ENCODE measurements at places on chromosomes 5 and 9.

- DNase-seq = no peak
Measured at GRCh38 chr9:108750661-108751215, 105.0 kb downstream of the ACTL7B start.

GRCh38 chr5:10279925-10280720 lies 27.6 kb downstream of the CMBL start:
- no peak for DNase-seq

DNA sequence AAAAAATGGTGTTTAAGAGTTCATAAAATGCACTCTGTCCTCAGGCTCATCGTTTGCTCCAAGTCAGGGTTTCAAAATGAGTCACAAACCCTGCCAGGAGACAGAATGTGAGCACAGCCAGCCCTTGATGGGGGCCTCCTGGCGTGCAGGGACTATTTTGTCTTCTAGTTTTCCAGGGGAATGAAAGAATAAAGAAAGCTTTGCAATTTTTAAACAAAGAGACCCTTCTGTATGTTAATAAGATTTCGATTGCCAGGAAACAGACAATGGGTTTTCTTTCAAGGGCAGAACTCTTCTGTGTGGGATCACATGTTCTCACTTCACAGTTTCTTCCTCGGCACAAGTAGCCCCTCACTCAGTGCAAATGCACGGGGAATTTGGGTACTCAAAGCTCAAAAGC lies 121.4 kb upstream of the C6 start:
- DNase-seq = no peak

- DNase-seq = no peak
Measured at GRCh38 chr9:125427556-125427955, 165.9 kb downstream of the GAPVD1 start.

DNA sequence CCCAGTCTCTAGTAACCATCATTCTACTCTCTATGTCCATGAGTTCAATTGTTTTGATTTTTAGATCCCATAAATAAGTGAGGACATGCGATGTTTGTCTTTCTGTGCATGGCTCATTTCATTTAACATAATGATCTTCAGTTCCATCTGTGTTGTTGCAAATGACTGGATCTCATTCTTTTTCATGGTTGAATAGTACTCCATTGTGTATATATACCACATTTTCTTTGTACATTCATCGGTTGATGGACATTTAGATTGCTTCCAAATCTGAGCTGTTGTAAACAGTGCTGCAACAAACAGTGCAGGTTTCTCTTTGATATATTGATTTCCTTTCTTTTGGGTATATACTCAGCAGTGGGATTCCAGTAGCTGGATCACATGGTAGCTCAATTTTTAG lies 46.4 kb downstream of the S100Z start:
- no peak for DNase-seq

Measured in GOT3 (cell line).